ENCODE measurements at places on chromosomes 1 and 21.

DNA sequence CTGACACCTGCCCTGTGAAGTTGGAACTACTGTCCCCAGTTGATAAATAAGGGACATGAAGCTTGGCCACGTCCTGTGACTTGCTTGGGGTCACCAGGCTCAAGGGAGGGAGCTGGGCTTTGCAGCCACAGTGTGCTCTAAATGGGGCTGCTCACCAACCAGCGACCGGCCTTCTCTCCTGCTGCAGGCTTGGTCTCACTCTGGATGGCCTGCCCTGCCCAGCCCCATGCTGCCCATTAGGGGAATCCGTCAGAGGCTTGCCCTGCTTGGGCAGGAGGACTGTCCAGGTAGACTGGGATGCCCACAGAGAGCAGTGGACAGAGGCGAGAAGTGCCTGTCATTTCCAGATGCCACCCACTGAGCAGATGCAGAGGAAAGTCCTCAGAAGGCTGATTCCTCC is 1.2 kb upstream of the CENPS start:
- DNase-seq = no peak

DNA sequence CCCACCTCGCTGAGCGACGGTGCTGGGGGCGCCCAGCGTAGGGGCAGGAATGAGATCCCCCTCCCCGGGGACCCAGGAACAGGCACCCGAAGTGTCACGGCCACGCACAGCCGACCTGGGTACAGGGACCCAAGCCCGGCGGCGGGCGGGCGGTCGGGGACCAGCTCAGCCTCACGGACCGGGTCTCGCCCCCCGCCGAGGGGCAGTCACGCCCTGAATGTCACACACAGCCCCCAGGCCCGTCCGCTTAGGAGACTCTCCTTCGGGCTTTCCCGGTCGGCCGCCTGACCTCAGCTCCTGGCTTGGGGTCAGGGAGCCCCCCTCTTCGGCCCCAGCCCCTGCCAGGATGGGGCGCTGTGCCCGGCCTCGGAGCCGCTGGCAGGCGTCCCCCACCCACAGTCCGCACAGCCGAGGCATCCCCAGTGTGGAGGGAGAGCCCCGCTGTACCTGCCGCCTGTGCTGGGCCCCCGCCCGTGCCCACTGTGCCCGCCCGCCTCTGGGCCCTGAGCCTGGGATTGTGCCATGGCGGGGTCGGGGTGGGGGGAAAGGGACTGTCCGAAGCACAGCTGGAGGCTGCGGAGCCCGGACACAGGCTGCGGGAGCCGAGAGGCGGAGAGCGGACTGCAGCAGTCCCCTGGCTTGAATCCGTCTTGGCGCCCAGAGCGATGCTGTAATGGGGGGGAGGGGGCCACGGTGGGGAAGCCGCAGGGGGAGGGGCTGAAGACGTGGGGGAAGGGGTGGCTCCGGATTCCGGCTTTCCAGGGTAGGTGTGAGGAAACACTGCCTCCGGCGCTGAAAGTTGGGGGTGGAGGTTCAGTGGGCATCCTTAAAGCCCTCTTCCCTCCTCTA is 627 bp upstream of the DLGAP3 start:
- no peak for DNase-seq

- DNase-seq = peak; percentile 19
Measured at GRCh38 chr1:204408074-204408507, 3.5 kb downstream of the PPP1R15B start.

GRCh38 chr1:30011970-30012369 is 711.4 kb downstream of the MATN1 start:
- no peak for DNase-seq

DNA sequence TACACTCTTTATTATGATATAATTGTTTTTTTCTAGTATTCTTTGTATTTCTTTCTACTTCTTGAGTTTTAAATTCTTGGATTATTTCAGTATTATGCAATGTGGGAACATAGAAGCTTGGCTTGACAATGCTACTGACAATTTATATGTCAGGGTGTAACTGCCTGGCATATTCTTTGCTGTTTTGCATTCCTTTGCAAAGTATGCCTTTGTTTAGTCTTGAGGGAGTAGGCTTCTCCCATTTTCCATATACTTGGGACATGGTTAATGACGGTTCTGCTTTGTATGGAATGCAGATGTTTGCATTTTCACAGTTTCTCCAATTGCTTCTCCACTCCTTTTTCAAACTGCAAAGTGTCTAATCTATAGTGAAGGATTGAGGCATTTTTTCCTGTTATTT is 109.8 kb downstream of the HMCN1 start:
- no peak for DNase-seq

DNA sequence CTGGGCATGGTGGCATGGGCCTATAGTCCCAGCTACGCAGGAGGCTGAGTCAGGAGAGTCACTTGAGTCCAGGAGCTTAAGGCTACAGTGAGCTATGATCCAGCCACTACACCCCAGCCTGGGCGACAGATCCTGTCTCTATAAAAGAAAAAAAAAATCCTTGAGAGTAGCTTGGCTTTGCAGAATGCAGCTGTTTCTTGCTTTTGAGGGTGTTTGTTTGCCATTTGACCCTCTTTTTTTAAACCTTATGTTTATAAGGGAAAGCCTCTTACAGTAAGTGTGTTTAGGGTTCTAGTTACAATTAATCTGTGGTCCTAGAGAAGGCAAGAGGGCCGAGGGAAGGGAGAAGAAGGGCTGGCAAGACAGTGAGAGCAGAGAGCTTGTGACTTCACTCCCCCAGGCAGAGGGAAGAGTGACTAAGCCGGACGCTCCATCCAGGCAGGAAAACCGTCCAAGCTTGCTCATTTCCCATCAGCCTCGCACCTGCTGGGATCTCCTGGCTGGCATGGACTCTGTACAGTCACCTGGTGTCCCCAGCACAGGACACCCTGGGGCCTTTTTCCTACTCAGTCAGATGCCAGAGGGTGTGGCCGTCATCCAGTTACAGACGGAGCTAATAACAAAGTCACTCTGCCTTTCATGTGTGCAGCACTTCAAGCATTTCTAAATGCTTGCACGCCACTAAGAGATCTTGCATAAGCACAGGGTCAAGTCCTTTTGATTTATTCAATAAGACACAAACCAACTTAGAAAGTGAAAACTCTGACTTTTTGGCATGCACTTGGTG is 55.5 kb upstream of the PSEN2 start:
- DNase-seq = no peak

GRCh38 chr1:208203127-208203847 is 40.9 kb downstream of the PLXNA2 start:
- DNase-seq = no peak

DNA sequence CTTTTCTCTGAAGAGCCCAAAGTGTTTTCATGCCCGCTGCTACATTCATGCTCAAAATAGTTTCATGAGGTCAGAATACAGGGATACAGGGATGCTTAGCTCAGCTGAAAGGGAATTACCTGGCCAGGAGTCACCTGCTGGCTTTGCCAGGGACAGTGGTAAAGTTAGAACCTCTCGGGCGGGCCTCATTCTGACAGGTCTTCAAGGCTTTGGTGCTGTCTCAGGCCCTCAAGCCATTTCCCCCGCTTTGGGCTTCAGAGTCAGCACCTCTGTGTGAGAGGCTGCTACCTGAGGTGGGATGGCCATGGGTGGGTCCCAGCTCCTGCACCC is 5.5 kb downstream of the RASSF5 start:
- no peak for DNase-seq

GRCh38 chr1:223531742-223532341 is 133.7 kb downstream of the CAPN8 start:
- peak; percentile 33 for DNase-seq

- peak; percentile 58 for DNase-seq
Measured at GRCh38 chr1:26785611-26786436, 1.9 kb upstream of the PIGV start.

- DNase-seq = no peak
Measured at GRCh38 chr1:230094746-230095145, 27.7 kb downstream of the GALNT2 start.

GRCh38 chr21:31659286-31659535 is 282 bp upstream of the SOD1 start:
- DNase-seq = no peak

DNA sequence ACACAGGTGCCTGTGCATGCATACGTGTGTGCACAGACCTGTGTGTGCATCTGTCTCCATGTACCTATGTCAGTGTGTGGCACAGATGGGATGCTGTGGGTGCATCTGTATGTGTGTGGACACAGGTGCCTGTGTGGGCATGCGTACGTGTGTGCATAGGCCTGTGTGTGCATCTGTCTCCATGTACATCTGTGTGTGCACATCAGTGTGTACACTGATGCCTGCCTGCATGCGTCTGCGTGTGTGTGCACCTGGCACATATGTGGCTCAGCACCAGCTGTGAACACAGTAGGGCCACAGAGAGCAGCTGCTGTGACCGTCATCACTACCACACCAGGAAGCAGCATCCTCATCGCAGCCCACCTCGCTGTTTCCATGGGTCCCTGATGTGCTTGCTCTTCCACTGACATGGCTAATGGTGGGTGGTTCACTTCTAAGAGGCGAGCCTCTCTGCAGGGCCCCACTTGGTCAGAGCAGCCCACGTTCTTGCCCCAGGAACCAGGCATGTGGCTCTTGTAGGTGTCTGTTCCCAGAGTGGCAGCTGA is 9.6 kb upstream of the SPATC1L start:
- DNase-seq = no peak

GRCh38 chr1:38208716-38209632 is 162.4 kb upstream of the POU3F1 start:
- no peak for DNase-seq

- DNase-seq = no peak
Measured at GRCh38 chr1:222117809-222118208, 375.9 kb upstream of the DUSP10 start.

DNA sequence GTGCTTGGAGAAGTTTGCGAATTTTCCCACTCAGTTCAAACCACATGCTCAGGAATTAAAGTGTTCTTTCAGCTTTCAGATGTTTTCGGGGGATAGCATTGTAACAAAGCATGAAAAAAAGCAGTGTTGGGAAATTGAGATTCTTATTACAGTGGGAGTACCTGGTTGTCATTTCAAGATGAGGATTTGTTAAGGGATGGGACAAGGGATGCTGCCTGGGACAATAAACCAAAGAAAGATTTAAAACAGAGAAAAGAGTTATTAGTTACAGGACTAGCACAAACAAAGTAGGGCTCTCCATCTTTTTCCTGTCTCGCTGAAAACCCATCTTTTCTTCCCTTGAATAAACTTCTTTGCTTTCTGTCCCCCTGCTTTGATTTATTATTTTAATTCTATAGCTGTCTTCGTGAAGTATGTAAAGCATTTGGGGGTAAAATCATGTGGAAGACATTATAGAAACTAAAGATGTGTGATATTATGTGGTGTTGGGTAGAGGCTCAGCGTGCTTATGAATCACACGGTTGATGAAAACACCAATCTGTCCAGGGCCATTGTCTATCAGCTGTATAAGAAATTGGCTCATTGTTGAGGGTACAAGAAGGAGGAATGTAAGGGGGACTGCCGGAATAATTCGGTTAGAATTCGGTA is 277.6 kb downstream of the KIF26B start:
- no peak for DNase-seq

DNA sequence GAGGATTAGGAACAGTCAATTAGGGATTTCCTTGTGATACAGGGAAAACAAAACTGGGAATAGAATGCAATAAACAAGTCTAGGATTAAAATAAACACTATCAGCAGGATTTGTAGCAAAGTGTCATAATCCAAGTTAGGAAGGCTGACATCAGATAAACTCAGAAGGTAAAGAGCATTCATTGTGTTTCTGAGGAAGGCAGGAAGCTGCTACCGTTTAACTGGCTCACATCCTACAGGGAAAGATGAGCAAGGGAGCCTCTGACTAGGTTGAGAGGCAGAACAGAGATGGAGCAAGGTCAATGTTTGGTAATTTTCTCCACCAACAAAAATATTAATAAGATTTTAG is 124.7 kb downstream of the POU2F1 start:
- no peak for DNase-seq

GRCh38 chr1:195530961-195531360 is 1077.3 kb downstream of the KCNT2 start:
- DNase-seq = no peak

DNA sequence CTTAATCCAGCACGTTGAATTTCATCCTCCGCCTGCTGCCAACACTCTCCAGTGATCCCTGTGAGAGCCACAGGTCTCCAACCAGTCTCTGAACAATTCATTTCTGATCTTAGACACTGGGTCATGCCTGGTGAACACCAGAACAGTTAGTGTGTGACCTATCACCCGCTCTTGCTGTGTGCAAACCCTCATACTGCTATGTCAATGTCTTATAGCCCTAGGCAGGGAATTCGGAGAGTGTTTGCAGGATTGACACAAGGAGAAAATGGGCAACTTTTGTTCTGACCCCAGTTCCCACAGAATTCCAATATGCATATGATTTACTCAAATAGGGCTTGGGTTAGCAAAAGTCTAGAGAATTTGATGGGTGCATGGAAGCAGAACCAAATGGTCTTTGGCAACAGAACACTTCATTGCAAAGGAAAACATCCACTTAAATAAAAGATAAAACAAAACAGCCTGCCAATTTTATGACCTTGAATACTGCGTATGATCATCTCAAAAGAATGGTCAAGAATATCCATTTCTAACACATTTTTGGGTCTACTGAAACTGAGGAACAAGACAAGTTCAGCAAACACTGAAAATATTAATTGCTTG is 23.0 kb upstream of the GUCA2B start:
- no peak for DNase-seq

GRCh38 chr1:219326843-219327242 is 153.2 kb downstream of the LYPLAL1 start:
- DNase-seq = no peak

GRCh38 chr21:41777951-41778815 is 11.3 kb upstream of the RIPK4 start:
- peak; percentile 2 for DNase-seq

DNA sequence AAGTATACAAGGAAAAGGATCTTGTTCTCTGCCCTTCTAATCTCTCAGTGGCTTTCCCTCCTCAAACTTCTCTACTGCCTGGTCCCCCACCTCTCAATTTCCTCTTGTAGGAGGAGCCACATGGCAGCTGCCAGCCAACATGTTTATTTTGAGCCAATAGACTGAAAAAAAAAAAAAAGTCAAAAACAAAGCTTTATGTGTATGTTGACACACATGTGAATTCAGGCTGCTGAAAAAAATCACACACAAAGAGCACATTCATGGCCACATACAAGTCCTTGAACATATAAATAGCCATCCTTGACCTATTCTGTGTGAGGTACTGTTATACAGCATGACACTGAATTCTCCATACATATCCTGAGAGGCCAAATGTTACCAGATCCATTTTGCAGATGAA is 3.7 kb downstream of the PTPN14 start:
- no peak for DNase-seq

- DNase-seq = no peak
Measured at GRCh38 chr1:61682891-61683290, 42.0 kb downstream of the TM2D1 start.

GRCh38 chr21:34965200-34966174 is 83.6 kb downstream of the RUNX1 start:
- no peak for DNase-seq

GRCh38 chr1:211580303-211580687 is 1.3 kb upstream of the SLC30A1 start:
- DNase-seq = no peak

GRCh38 chr21:45376459-45377324 is 28.3 kb upstream of the COL18A1 start:
- DNase-seq = no peak

Measured in AML-193 (cell line).